ENCODE measurements at places on chromosomes 2 and 18.

- DNase-seq, result no peak
Observed at GRCh38 chr2:205995260-205995659, 90.7 kb downstream of the INO80D start.

- DNase-seq, result no peak
Observed at GRCh38 chr2:183163821-183164649, 39.8 kb downstream of the NUP35 start.

DNA sequence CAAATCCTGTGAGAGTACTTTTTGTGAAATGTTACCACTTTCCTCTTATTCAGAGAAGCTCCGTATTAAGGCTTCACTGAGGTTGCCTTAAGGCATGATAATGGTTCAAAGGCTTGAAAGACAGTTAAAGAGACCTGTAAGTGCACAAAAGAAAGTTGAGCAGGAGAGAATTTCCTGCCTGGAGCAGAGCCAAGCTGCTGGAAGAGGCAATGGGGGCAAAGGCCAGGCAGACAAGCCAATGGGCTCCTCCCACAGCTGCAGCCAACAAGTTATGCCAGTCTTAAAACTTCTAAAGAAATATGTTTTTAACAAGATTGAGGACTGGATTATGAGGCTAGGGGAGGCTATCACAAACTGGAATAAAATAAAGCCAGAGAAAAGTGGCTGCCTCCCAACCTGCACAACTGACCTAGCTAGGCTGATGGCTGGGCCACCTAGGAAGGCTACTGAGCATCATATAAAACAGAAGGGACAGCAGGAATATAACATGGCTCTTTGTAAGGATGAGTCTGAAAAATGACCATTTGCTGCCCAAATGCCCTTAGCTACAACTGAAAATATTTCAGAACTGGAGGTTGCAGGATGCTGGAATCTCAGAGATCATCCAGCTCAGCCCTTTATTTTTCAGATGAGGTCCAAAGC is 2.1 kb downstream of the IL1B start:
- no peak for DNase-seq

- no peak for DNase-seq
Observed at GRCh38 chr2:196586511-196586991, 53.0 kb upstream of the CCDC150 start.

DNA sequence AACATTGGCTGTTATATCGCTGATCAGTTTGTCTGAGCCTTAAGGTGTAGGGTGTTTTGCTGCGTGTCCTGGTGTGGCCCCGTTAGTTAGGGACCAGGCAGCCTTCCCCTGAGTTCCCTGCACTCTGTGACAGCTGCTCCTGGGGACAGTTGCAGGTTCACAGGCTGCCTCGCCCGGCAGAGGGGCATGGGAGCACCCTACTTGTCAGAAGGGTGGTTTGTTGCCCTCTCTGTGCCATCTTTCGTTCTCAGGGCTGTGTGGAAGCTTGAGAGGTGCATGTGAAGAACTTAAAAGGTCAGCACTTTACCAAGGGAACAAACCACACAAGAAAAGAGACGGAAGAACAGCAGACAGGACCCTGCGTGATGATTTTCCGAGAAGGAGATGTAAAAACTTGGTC is 159.6 kb downstream of the LDLRAD4 start:
- DNase-seq, result no peak

DNA sequence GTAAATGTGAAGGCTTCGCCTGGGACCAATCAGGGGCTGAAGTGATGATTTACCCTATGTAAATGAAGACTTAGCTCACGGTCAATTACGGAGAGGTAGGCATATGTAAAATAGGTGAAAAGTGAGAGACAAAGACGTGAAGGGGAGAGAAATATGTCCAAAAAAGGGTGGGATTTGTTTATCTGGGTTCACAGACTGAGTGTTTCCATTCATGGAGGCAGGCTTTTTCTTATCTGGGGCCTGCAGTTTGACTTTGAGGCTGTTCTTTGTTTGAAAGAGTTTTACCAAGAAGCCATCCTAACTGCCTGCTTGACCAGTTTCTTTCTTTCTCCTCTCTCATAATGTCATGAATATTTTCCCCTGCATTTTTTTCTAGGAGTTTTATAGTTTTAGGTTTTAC is 202.7 kb downstream of the NYAP2 start:
- DNase-seq, result no peak

DNA sequence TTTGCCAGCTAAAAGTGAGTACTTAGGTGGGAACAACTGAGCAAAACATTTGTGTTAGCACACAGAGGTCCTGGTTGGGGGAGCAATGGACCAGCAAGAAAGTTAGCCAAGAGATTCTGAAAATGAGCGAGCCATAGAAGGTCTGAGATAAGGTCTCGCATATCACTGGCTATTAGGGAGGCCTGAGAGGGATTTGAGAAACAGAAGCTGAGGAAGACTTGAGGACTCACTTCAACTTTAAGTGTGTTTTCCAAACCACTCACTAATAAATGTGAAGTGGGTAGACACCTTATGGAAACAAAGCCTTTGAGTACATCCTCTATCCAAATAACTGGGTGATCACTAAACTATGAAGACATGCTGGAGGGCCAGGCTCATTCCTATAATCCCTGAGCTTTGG is 958.5 kb downstream of the DPP10 start:
- no peak for DNase-seq

DNA sequence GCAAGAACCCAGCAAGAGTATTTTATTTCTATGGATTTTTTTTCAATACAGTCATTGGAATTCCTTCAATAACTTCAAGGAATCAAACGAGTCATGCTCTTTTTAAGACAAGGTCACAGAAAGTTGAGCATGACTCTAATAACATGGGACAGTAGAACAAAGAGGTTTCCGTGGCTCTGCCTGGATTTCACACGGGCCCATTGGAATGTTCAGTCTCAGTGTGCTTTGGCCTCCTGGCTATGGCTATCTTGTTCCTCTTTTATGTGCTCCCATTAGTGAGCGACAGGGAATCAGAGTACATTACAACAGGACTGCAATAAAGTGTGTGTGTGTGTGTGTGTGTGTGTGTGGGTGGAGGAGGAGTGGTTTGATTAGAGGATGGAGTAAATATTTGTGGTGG is 312.4 kb downstream of the DCC start:
- no peak for DNase-seq

DNA sequence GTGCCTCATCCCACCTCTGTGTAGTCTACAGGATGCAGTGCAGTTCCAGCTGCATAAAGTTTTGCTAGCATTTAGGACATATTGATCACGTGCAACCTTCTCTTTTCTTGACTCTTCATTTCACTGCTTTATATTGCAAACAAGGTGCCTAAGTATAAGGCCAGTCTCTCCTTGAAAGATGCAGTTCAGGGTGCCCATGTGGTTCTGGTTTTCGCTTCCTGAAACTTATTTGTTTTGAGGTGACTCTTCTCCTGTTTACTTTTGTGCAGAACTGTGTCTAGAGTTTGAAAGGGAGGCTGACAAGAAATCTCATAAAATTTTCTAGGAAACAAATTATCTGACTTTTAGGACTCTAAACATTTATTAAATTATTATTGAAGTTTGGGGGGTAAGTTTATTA is 189.9 kb downstream of the UBE2E3 start:
- DNase-seq, result no peak

- DNase-seq, result no peak
Observed at GRCh38 chr18:27848336-27848735, 328.6 kb downstream of the CDH2 start.

DNA sequence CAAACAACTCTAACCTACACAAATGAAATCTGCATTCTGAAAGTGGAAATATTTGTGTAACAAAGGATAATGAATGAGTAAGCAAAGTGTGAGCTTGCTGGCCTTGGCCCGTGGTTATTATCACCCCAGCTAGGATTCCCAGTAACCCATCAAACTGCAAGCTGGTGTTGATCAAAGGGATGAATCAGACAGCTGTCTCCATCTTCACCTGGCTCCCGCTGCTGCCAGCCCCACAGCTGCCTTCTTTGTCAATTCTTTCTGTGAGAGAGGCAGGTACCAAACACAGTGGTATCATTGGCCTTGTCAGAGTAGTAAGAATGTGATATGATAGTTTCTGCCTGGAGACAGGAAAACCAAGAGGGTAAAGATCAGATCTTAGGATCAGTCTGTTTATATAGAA is 25.2 kb upstream of the RGPD4 start:
- peak; percentile 37 for DNase-seq

DNA sequence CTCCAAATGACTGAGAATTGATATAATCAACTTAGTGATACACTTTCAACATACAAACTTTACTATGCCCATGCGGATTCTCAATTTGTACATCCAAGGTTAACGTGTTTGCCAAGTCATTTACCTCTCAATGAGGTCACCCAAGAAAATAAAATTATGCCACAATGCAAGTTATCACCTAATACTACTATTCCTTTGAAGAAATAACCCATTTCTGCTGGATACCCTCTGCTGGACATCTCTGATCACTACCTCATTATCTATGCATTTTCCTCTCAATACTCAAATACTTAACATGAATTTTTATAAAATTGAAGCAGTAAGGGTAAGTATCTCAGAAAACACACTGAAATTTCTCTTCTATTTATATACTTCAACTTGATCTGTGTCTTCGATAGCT is 12.7 kb downstream of the HNRNPLL start:
- DNase-seq, result no peak

GRCh38 chr2:223270548-223270947 is 218.6 kb downstream of the KCNE4 start:
- DNase-seq, result no peak

- no peak for DNase-seq
Observed at GRCh38 chr2:46615555-46615954, 136.2 kb downstream of the TMEM247 start.

DNA sequence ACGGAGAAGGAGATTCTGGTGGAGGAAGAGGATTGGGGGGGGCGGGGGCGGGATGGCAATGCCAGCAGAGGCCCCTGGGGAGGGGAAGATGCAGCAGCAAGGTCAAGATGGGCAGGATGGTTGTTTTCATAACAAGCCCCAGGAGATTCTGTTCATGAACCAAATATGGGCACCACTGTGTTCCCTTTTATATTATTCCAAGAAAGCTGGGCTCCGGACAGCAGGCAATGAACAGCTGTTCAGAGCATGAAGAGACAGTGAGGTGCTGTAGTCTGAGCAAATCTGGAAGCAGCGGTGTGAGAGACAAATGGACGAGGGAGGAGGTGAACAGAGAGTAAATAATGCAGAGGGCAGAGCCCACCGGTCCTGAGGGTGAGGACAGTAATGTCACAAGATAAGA is 20.0 kb downstream of the UXS1 start:
- DNase-seq, result no peak

DNA sequence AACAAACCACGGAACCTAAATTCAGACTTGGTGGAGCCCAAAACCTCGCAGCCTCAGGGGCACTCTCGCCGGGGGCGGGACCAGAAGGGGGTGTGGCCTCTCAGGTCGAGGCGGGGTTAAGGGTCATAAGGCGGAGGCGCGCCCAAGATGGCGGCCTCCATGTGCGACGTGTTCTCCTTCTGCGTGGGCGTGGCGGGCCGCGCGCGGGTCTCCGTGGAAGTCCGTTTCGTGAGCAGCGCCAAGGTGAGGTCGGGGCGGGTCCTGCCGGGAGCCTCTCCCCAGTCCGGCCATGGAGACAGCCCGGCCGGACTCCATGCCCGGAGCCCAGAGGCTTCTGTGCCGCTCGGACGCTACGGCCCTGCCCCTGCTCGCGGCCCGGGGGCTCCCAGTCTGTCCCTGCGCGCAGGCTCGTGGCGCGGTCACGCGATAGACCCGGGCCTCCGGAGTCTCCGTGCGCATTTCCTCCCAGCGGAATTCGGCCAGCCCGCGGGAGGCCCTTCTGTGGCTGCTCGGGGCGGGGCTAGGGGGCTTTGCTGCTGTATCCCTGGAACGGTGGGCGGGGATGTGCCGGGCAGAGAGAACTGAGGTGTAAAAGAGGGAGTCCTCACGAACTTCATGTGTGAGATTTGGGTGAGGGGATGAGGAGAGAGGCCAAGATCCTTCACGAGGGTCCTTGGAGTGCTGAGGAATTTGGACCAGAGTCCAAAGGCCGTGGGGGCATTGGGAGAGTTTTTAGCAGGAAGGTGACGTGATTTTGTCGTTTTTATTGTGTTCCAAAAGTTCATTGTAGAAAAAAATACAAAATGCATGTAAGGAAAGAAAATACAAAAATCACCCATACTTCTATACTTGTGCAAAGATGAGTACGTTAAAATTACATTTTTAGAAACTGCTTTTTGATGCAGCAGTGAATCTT is at the start of gene SMYD5:
TSS of gene SMYD5 (plus strand) at position 126 of the 916 bp plus-strand sequence. CDS start at position 148, 22 bp downstream.
- peak; percentile 89 for DNase-seq

GRCh38 chr2:54672590-54673456 is 50.6 kb upstream of the EML6 start:
- DNase-seq, result no peak

DNA sequence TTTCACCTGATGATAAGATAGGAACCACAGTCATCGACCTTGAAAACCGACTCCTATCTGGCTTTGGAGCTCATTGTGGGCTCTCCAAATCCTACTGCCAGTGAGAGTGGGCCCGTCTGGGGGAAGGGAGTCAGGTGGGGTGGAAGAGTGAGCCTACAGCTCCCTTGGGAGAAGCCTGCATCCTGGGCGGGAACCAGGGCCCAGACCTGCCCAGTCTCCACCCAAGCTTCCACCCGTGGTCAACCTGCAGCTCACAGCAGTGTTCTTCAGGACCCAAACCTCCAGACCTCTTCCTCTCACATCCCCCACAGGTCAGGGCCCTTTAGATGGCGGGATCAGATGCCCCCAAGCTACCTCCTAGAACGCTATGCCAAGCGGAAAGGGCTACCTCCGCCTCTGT is 40.2 kb downstream of the LMAN2L start:
- no peak for DNase-seq

DNA sequence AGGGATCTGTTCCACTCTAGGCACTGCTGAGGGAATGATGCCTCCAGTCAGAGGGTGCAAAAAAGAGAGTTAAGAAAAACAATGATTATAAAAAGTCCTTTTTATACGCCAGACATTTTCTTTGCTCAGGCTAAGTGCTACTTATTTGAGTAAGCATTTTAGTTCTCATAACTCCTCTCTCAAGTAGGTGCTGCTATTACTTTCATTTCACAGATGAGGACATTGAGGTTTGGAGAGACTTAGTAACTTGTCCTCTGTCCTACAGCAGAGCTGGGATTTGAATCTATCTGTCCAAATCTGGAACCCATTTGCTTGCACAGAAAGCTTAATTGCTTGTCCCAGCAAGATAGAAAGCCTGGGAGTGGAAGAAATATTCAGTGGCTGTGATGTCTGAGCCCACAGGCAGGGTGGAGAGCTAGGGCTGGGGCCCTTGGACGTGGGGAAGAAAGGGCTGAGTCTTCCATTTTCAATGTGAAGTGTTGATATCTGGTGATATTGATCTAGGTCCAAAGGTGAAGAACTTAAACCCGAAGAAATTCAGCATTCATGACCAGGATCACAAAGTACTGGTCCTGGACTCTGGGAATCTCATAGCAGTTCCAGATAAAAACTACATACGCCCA is 5.8 kb downstream of the IL37 start:
- DNase-seq, result no peak

- no peak for DNase-seq
Observed at GRCh38 chr2:207764096-207764630, 5.5 kb downstream of the FZD5 start.

- no peak for DNase-seq
Observed at GRCh38 chr2:133077269-133077822, 407.3 kb upstream of the LYPD1 start.

GRCh38 chr2:160036736-160037135 is 25.7 kb downstream of the PLA2R1 start:
- DNase-seq, result no peak

Data from D341Med (cell line).